ENCODE measurements at places on chromosomes 2 and 18.

DNA sequence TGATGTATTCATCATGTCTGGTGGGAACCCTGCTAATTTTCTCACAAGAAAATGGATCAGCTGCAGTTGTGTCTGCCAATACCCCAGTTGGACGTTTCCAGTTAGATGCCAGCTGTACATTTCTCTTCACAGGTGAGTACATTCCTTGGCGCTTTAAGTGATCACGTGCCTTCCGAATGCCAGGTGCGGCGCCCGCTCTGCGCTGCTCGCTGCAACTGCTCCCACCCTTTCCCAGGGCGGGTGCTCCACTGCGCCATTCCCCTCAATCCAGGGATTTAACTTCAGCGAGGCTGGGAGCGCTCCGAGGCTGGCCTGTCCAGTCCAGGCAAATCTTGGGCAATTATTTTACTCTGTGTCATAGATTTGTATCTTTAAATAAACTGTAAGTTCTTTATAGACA lies 225.0 kb upstream of the RAB6C start:
- no peak for DNase-seq

GRCh38 chr18:22521026-22521707 lies 103.5 kb upstream of the CTAGE1 start:
- no peak for DNase-seq

- DNase-seq = no peak
Observed at GRCh38 chr2:65580824-65581223, 148.4 kb upstream of the SPRED2 start.

DNA sequence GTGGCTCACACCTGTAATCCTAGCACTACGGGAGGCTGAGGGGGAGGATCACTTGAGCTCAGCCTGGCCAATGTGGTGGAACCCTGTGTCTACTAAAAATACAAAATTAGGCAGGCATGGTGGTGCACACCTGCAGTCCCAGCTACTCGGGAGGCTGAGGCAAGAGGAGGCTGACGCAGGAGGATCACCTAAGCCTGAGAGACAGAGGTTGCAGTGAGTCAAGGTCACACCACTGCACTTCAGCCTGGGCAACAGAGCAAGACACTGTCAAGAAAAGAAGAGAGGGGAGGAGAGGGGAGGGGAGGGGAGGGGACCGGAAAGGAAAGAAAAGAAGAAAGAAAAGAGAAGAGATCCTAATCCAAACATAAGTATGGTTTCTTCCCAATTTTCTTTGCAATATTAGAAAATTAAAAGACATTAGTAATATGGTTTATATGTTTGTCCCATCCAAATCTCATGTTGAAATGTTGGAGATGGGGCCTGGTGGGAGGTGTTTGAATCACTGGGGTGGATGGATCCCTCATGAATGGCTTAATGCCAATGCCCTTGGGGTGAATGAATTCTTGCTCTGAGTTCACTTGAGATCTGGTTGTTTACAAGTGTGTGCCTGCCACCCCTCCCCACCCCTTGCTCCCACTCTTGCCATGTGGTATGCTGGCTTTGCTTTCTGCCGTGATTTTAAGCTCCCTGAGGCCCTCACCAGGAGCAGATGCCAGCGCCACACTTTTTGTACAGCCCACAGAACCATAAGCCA lies 50.7 kb downstream of the TRIP12 start:
- DNase-seq = no peak

- no peak for DNase-seq
Observed at GRCh38 chr2:189524746-189525145, 55.8 kb downstream of the SLC40A1 start.

DNA sequence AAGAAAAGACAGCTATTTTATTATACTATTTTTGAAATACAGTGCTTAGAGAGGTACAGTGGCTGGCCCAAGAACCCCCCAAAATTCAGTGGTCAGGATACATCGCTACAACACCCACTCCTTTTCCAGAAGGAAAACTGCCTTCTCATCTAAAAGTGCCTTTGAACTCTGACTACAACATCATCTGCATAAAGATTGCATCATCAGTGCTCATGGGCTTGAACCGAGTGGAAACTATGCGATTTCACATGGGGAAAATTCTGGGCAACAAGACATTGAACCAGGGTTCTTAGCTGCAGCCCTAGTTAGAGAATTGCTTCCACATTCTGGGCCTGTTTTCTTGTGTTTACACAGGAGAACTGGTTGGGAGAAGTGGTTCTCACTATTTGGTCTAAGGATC lies 294.6 kb upstream of the SLC14A2 start:
- DNase-seq = no peak

- DNase-seq = peak; percentile 90
Observed at GRCh38 chr2:28445448-28446258, 50.2 kb upstream of the PLB1 start.

- no peak for DNase-seq
Observed at GRCh38 chr18:40235836-40236235, 1719.2 kb upstream of the PIK3C3 start.

- no peak for DNase-seq
Observed at GRCh38 chr2:113966171-113966570, 76.3 kb downstream of the ACTR3 start.

- DNase-seq = no peak
Observed at GRCh38 chr2:58436872-58437271, 195.7 kb upstream of the FANCL start.

DNA sequence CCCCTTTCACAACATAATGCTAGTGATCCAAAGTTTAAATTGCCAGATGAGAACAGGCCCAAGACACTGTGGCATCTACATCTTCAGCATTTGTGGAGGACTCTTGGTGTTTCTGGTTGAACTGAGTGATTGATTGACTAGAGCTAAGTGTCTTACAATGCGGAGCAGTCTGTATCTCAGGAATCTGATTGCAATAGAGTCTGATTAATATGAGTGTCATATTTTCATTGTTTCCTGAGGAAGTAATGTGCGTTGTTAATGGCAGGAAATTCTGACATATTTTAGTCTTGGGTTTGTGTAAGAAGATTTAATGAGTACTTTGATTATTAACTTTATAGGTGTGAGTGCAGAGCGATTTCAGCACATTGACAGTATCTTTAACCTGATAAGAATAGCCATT lies 82.0 kb upstream of the PROKR1 start:
- no peak for DNase-seq

DNA sequence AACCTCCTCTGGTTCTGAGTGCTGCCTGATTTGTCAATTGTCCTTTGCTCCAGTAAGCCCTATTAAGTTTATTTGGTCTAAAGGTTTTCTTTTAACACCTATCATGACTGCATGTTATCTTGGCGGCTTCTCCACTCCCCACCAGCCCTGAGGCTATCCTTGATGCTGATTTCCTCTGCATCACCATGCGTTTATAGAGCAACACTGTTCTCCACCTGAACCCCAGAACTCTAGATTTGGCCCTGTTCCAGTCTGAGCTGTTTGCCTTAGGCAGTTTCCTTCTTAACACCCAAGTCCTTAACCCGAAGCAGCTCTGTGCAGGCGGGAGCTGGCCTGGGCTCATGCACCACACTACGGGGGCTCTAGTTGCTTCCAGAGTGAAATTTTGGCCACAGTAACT lies 98.2 kb upstream of the NPAS2 start:
- DNase-seq = no peak

DNA sequence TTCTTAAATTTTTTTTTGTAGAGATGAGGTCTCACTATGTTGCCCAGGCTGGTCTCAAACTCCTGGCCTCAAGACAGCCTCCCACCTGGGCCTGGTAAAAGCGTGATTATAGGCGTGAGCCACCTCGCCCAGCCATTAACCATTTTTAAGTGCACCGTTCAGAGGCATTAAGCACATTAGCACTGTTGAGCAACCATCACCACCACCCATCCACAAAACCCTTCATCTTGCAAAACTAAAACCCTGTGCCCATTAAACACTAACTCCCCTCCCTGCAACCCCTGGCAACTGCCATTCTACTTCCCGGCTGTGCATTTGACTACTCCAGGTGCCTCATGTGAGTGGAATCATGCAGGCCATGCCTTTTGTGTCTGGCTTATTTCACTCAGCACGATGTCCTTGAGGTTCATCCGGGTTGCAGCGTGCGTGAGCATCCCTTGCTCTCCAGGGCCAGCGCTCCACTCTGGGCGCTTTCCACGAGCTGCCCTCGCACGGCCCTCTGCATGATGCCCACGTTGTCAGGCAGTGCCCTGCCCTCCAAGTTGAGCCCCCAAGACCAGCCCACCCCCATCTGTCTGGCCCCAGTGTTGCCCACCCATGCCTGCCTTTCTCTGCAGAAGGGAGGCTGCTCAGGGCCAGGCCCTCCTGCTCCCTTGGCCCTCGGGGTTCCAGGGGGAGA lies 63.0 kb upstream of the GLI2 start:
- no peak for DNase-seq

DNA sequence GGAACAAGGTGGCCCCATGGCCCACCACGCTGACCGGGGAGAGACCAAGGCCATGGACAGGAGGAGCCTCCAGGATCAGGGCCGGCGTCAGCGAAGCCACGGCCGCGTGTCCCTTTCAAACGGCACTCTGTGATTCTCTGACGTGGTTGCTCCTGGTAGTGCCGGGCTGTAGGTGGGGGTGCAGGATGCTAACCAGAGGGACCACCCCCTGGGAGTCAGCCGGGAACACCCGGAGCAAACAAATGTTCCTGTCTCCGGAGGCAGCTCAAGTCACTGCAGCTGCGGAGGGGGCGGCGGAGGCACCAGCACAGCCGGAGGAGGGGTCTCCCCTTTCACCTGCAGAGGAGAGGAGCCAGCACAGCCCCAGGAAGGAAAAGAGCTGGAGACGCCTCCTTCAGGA lies 750.6 kb upstream of the SALL3 start:
- no peak for DNase-seq

GRCh38 chr18:25289001-25289631 lies 62.9 kb downstream of the ZNF521 start:
- peak; percentile 96 for DNase-seq

- no peak for DNase-seq
Observed at GRCh38 chr2:149873936-149874335, 286.4 kb upstream of the MMADHC start.

DNA sequence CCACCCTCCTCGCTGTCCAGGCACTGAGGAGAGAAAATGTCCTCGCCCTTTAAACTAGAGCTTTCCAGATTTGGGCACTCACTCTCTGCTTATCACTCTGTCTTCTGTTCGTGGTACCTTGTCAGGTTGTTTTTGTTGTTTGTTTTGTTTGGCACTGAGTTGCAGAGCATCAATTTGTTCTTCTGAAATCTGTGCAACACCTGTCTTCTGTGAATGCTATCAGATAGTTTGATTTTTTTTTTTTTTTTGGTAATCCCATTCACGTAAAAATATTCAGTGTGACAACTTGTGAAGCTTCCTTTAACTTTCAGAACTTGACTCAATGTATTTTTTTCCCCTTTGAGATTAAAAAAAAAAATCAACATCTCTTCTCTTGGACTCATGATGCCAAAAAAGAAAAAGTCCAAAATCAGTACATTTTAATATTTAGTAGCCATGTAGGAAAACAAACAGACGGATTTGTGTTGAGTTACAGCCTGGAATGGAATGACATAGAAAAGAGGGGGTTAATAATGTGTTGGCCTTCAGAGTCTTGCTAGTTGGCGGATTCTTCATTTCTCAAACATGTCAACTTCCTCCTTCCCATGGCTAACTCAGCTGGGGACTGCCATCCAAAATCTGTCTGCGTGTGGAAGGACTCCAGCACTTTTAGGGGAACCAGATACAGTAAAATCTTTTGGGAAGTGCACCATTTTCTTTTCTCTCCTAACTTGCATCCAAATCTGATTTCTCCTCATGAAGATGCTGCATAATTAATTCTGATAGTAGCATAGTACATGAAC lies 1.6 kb downstream of the TMEM178A start:
- DNase-seq = no peak

GRCh38 chr2:233147136-233147828 lies 87.1 kb downstream of the INPP5D start:
- DNase-seq = no peak

GRCh38 chr18:37574113-37574512 lies 8.5 kb upstream of the CELF4 start:
- DNase-seq = no peak

GRCh38 chr2:225042800-225043167 lies 516 bp upstream of the DOCK10 start:
- no peak for DNase-seq

DNA sequence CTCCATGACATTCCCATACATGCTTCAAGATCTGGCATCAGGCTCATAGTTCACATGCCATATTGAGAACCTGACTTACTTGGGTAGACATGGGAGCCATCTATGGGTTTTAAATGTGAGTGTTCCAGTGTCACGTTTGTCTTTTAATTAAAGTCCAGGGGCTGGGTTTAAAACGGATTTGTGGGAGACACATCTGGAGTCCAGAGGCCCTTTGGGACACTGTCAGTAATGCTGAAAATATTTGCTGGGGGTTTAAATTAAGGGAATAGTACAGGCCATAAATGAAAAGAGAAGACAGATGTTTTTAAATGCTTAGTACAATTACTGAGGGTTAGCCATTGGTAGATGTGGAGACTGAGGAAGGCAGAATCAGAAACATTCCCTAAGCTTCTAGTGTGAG lies 478.0 kb downstream of the PID1 start:
- DNase-seq = no peak

GRCh38 chr2:3517948-3518495 lies 1.3 kb downstream of the ADI1 start:
- no peak for DNase-seq

DNA sequence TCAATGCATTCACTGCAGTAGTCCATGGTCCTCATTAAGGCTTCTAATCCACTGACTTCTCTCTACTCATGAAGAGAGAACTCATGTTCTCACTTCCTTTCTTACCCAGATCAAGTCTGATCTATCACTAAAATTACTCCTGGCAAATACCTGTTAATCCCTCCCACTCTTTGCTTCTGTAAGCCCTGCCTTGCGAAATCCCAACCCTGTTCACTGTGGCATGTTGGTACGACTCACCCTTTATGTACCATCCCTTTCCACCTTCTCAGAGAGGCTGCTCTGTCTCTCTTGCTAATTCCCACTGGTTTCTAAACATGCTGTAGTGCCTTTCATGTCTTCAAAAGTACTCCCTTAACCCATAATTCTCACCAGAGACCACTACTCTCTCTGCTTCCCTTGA lies 272.2 kb upstream of the ACVR2A start:
- no peak for DNase-seq

DNA sequence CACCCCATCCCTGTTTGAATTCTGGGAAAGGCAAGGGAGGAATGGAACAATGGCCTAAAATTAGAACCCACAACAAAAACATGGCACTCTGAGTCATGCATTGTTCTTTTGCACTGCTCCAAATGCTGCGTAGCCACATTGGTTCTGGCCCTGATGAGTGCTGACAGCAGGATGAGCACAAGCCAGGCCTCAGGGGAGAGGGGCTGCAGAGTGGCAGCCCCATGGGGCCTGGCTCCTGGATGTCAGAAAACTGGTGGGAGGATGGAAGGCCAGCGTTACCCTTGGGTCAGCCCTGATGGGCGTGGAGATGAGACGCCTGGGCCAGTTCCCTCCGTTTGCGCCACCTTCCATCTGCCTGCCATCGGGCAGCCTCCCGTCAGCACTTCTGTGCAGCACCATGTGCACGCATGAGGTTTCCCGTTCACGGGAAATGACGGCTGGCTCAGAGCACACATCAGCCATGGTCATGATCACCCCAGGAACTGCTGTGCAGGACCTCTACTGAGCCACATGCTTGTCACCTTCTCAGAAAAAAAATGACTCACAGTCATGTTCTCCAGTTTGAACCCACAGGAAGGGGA lies 65.6 kb downstream of the CYP26B1 start:
- peak; percentile 19 for DNase-seq

GRCh38 chr2:235668782-235669181 lies 174.9 kb downstream of the AGAP1 start:
- DNase-seq = no peak

- no peak for DNase-seq
Observed at GRCh38 chr2:12584338-12584737, 132.4 kb upstream of the TRIB2 start.
